ENCODE measurements at places on chromosomes 4 and X. TPM values are rescaled to one million over a fixed set of nuclear protein-coding genes. Genes with fewer than 3 reads are reported as not detected.

REPS2 gene
- 1.1 TPM for total RNA-seq

RASSF6 gene
- total RNA-seq = not detected

CCKAR gene
- total RNA-seq = not detected

ADAM29 gene
- 0.06 TPM for total RNA-seq

GYPE gene
- total RNA-seq = 0.44 TPM

ERAS gene
- not detected for total RNA-seq

FHL1 gene
- total RNA-seq = 112 TPM
